ENCODE measurements at places on chromosomes 11 and 22.

- DNase-seq: peak; percentile 39
Observed at GRCh38 chr11:47980088-47980906, at the start of gene PTPRJ. Gene PTPRJ, plus strand, starts transcription at chr11:47980559. Its CDS starts 354 bp downstream, at chr11:47980913.

GRCh38 chr11:68678031-68678441 is 6.3 kb upstream of the GAL start:
- DNase-seq: no peak

DNA sequence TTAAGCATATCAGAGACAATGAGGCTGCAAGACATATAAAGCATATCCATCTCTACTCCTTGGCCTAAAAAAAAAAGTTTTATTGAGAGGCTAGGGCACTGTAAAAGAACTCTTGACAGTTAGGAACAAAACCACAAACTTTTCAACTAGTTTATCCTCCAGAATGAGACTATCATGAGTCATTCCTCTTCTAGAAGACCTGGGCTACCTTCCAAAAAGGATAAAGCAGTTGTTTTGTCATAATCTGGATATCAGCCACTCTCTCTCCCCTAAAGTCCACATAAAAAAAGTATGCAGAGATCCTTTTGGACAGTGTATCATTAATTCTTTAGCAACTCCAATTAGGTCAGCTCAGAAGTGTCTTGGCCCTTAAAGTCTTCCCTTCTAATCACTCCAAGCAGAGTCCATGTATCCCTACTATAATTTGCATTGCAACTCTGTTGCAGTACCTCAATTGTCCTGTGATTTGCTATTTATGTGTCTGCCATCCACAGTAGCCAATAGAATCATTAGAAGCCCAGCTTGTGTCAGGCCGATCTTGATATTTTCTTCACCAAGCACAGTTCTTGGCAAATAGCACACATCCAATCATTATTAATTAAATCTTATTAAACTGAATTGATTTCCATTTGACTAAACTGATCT is 10.4 kb downstream of the OR51T1 start:
- DNase-seq: no peak

DNA sequence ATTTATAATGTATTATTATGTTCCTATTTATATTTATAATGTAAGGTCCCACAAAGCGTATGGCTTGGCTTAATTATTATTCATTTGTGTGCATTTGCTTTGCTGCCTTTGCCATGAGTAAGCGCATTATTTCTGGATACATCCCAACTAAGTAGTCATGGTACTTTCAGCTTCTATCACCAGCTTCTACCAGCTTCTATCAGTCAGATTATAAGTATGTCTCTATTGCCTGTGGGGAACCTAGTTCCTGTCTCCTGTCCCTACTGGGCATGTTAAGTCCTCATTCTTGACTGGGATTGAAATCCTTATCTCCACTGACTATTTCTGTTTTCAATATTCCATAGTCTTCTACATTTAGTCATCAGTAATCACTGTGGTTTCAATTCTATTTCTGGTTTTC is 33.5 kb upstream of the OR10W1 start:
- no peak for DNase-seq

DNA sequence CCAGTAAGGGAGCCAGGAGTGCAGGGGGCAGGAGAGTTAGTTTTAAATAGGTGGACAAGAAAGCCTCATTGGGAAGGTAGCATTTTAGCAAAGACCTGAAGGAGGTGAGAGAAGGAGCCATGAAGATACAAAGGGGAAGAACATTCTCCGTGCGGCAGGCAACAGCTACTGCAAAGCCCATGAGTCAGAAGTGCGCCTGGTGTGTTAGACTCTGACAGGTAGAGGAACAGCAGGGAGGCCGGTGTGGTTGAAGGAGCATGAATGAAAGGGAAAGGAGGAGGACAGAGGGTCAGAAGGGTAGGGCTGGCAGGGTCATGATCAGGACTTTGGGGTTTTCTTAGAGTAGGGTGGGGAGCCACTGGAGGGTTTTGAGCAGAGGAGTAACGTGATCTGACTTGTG is 34.5 kb upstream of the PAMR1 start:
- no peak for DNase-seq

- DNase-seq: no peak
Observed at GRCh38 chr11:117476531-117477142, 149.0 kb downstream of the CEP164 start.

- no peak for DNase-seq
Observed at GRCh38 chr11:110339456-110340250, 43.2 kb upstream of the RDX start.

GRCh38 chr11:35794850-35795249 is 132.3 kb downstream of the TRIM44 start:
- no peak for DNase-seq

GRCh38 chr11:20047006-20047768 is 113.1 kb downstream of the DBX1 start:
- no peak for DNase-seq

DNA sequence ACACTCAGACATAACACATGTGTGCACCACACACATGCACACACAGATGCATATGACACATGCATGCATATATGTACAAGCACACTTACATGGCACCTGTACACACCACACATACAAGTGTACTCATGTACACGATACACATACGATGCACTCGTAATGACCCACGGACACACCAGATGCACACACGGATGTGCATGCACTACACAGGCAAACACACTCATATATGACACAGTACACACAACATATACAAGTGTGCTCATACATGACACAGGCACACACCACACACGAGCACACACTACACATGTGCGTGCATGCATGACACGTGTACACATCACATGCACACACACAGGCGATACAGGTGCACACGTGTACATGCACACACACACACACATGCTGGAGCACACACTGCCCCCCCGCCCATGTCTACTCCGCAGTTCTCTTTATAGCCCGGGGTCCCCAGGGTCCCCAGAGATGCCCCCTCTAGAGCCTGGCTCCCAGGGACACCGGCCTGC is 4.8 kb upstream of the TH start:
- DNase-seq: no peak

DNA sequence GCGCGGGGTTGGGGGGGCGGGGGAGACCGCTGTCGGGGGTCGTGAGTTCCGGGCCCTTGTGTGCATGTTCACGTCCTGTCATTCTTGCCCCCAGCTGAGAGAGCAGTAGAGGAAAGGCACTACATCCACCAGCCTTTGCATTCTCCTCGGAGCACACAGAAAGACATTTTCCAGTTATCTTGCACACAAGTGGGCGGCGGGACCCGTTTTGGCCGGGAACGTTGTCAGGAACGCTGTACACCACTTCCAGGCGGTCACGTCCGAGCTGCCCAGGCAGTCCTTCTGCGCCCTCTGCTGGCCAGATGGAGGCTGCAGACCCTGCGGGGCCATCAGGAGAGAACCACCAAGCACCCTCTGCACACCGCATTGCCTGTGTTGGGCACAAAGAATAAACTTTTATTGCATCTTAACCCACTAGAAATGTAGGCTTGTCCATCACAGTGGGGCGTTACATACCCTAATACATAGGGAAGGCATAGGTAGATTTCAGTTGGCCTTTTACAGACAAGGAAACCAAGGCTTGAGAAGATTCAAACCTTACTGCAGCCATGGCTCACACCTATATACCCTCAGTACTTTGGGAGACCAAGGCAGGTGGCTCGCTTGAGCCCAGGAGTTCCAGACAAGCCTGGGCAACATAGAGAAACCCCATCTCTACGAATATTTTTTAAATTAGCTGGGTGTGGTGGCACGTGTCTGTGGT is 2.8 kb upstream of the CDKN1C start:
- peak; percentile 84 for DNase-seq

DNA sequence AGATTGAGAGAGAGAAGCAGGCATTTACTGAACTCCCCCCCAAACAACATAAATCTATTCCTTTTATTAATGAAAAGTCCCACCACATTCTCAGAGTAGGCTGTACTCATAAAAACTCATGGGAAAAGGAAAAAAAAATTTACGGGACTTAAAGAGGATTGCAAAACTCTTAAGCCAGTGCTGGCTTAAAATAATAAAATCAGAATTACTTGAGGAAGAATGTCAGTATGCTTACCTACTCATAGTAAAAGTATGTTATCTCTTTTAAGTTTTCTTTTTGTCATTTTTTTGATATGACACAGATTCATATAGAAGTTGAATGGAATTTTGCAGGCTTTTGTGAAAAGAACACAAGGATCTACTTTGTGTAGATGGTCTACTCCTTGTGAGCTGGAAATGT is 126.3 kb downstream of the LUZP2 start:
- no peak for DNase-seq

GRCh38 chr22:47659467-47660223 is 897.2 kb downstream of the TBC1D22A start:
- DNase-seq: no peak

DNA sequence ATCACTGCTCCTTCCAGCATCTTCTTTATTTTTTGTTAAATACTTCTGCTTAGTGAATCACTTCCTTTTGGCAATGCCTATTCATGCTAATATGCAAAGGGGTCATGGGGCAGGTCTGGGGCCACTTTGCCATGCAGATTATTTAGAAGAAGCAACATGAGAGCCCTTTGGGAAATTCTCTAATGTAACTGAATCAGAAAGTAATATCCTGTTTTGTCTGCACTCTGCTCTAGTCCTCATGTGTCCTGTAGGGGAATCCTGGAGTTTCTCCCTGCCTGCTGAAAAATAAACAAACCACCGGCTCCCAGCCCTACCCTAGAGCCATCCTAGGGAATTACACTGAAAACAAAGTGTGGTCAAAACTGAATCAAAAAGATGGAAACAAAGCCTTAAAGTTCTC is 176.5 kb upstream of the POU2AF2 start:
- no peak for DNase-seq

- DNase-seq: no peak
Observed at GRCh38 chr11:107747622-107748021, 35.8 kb upstream of the SLN start.

- DNase-seq: no peak
Observed at GRCh38 chr11:120573756-120574354, 62.3 kb downstream of the GRIK4 start.

GRCh38 chr11:88378422-88379066 is 41.0 kb upstream of the CTSC start:
- no peak for DNase-seq

GRCh38 chr11:123286761-123287160 is 91.7 kb upstream of the CLMP start:
- DNase-seq: no peak

- no peak for DNase-seq
Observed at GRCh38 chr11:65390099-65390941, 3.9 kb downstream of the FRMD8 start.

- DNase-seq: no peak
Observed at GRCh38 chr22:39967996-39968972, 8.1 kb downstream of the TMA7B start.

GRCh38 chr22:30221121-30221992 is 25.2 kb downstream of the LIF start:
- DNase-seq: peak; percentile 37

DNA sequence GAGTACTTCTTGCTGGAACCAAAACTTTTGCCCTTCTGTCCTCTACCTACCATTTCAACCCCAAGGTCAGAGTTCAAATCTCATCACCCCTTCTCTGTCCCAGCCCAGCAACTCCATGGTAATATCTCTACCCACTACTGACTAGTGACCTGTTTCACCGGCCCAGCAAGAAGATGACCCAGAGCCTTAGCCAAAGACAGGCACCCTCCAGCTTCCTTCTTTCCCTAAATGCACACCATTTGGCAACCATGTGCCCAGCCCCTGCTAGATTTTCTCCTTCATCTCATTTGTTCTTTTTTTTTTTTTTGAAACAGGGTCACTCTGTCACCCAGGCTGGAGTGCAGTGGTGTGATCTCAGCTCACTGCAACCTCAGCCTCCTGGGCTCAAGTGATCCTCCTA is 14.9 kb downstream of the ARAP1 start:
- DNase-seq: no peak

- DNase-seq: no peak
Observed at GRCh38 chr11:576811-577610, 741 bp downstream of the PHRF1 start.

- DNase-seq: no peak
Observed at GRCh38 chr11:70233962-70234361, 30.9 kb downstream of the FADD start.

GRCh38 chr11:97742717-97743116 is 1278.0 kb upstream of the CNTN5 start:
- no peak for DNase-seq

DNA sequence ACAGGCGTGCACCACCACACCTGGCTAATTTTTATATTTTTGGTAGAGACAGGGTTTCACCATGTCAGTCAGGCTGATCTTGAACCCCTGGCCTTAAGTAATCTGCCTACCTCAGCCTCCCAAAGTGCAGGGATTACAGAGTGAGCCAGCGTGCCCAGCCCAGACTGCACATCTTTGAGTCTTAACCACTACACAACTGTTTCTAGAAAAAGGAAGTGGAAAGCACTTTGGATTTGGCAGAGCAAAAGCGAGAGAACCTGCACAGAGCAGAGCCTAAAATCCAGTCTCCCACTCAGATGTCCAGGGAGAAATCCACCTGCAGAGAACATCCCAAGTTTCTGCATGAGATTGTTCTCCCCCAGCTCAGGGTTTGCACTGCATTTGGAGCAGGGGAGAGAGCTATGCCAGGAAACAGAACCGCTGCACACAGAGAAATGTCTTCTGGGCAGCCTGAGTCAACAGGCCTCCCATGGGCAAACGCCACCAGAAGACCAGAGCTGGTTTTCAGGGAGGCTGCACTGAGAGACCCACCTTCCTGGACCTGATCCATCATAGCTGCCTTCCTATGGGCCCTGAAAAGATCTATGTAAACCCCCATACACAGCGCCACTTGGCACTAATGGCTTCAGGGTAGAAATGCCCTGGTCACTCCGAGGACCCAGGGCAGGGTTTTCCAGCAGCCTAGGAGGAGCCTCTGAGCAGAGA is 54.0 kb downstream of the RPUSD4 start:
- DNase-seq: no peak

DNA sequence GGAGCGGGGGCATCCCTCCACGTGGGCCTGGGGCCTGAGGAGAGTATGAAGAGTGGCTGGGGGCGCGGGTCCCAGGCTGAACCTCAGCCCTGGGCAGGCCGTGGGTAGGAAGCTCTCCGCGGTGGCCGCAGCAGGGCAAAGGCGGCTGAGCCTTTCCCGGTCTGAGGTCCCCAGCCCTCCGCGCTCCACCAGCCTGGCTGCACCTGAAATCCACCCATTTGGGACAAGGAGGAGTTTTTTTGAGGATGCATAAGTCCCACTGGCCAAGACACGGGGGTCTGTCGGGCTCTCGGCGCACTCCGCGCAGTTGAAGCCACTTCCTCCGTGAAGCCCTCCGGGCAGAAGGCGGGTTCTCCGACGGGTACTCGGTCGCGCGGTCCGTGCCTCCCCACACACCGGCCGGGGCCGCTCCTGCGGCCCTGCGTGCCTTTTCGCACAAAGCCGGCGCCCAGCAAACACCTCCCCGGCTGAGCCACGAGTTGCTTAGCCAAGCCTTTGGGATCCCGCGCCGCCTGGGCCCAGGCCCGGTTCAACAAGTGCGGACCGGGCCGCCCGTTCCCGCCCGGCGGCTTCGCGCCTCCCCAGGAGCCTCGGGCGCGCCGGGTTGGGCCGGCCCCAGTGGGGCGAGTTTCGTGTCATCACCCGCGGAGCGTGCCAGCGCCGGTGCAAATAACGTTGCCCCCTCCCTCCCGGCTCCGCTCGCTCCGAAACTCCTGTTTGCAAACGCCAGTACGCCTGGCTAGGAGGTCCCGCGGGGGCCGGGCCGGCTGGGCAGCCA is 666 bp upstream of the OVOL1 start:
- no peak for DNase-seq

All from stimulated activated CD4-positive, alpha-beta T cell treated with anti-CD3 and anti-CD28 coated beads, Interleukin-1b, Interleukin-23, amount 100 ng/mL, for 48 hours (primary cell).